Spinal cord (tissue), 10 donors: ENCODE measurements at places on chromosomes 11 and 22. TPM values are rescaled to one million over a fixed set of nuclear protein-coding genes. Genes with fewer than 3 reads are reported as not detected.

- no peak for DNase-seq
Measured at GRCh38 chr22:42145175-42145574, 14.6 kb upstream of the CYP2D6 start.

GRCh38 chr11:61556621-61557020 is 24.3 kb downstream of the SYT7 start:
- no peak for DNase-seq

- peak; percentile 30 for DNase-seq
Measured at GRCh38 chr11:59195586-59195985, 17.1 kb downstream of the MPEG1 start.

GRCh38 chr22:26783885-26784284 is 126.5 kb downstream of the MIAT start:
- no peak for DNase-seq

DNA sequence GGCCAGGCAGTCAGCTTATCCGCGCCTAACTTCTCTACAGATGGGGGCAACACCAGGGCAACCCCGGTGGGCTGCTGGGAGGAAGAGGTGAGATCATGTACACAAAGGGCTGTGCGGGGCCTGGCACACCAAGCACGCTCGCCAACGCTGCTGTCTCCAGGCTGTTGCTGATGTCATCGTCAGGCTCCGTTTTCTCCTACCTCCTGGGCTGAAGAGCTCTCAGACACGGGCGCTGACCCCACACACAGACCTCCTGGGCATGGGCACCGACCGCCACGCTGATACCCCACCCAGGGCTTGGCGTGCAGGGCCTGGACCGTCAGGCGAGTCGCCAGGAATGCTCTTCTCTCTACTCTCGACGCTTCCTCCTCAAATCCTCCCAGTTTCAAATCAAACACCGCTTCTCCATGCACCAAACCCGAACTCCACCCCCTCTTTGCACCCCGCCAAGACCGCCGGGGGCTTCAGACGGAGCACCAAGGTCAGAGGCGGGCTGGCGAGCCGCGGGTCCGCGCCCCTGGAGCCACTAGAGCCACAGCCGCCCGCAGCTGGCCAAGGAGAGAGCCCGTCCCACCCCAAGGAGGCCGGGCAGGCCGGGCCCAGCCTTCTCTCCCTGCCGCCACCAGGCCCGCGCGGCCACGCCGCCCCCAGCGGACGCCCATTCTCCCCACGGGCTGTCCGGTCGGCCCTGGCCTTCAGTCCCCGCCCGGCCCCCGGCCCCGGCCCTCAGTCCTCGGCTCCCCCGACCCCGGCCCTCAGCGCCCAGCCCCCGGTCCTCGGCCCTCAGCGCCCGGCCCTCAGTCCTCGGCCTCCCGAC is 772 bp downstream of the SBF1 start:
- DNase-seq, result no peak

DNA sequence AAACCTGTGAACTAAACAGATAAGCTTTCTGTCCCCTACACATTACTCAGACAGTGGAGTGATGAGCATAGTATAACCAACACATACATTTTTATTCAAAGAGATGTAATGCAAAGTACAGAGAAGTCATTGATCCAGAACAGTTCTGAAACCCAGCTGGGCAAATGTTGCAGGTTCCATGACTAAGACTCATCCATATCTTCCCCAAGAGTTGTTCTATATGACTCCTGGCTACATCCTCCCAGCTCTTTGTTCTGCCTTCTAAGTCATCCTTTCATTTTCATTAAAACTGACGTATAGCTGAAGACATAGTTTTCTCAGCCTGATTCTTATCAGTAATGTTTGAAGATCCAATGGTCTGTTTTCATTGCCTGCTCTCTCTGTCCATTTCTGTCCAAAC is 47.3 kb downstream of the PLAAT5 start:
- DNase-seq, result no peak

- no peak for DNase-seq
Measured at GRCh38 chr11:121761186-121761585, 308.4 kb upstream of the SORL1-AS1 start.

DNA sequence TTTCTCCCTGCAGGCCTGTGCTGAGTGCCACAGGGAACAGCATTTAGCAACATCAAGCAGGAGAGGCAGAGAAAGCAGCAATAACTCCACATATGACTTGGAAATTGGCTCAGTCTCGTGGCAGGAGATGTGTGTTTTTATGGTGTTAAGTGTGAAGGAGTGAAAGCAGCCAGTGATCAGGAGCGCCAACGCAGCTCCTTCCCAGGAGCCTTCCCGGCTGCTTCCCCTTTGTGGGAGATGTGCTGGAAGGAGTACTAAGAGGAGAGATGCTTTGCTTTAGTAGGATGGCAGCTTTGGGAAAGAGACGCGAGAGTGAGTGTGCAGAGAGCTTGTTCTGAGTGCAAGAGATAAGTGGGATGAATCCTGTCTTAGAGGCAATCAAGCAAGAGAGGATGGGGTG is 54.7 kb upstream of the KIRREL3 start:
- DNase-seq, result peak; percentile 44

DNA sequence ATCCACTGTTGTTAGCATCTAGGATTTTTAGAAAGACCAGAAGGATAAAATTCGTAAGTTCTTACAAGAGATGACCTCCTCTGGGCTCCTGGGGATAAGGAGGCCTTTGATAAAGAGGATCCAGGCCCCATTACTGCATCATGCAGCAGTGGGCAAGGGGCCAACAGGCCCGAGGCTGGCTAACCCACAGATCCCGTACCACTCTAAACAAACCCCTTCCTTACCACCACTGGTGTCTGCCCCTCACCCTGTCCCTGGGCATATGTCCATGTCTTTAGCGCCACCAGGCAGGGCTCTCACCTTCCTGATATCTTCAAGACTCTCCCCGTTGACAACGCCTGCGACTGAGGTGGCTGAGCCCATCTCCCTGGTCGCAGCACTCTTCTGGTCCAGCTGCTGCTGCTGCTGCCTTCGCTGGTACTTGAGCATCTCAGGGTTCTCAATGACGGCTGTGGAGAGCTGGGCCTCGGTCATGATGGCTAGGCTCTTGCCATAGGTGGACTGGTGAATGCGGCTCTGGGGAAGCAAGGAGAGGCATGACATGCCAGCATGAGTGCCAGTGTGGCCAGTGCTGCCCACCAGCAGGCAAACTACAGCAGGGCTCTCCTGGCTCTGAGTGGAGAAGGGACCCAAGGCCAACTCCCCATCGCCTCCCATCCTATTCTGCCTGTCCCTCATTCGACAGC is 46.2 kb downstream of the HIRA start:
- no peak for DNase-seq

DNA sequence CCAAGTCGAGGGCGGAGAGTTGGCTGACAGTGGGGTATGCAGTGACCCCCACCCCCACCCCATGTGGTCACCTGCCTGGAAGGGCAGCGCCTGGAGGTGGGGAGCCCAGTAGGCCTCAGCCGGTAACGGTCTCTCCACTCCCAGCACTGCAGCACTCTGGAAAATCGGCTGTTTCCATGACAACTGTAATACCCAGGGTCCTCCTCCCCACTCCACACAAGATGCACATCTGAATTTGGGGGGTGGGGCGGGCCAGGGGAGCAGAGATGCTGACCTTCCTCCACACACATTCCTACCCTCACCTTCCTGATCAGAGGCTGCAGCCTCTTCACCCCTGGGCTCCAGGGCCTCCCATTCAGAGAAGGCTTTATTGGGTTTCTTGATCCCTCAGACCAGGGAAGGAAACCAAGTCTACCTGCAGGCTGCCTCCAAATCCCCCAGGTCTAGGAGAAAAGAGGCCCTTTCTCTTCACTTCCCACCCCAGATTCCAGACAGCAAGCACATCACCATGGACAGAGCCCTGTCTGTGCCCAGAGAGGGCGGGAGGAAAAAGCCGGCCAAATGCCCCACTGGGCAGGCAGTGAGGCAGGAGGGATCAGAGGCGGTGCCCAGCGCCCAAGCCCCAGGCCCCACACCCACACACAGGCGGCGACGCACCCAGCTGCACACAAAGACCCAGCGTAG is 46.5 kb downstream of the SLC22A12 start:
- peak; percentile 90 for DNase-seq

DNA sequence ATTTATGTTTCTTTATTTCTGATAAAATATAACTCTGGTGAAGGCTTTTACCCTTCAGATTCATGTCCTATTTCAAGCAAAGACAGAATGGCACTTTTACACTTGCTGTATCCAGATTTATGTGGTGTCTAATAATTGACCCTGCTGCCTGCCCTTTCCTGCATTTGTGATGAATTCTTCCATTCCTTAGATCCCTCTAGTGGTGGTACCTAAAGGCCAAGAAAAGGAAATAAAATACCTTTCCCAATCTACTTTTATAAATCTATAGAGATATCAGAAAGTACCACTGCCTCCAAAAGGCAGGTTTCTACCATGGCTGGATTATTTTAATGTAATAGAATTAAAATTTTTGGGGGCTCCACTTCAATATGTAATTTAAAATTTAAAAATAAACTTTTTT is 34.2 kb downstream of the CCDC81 start:
- DNase-seq, result no peak

DNA sequence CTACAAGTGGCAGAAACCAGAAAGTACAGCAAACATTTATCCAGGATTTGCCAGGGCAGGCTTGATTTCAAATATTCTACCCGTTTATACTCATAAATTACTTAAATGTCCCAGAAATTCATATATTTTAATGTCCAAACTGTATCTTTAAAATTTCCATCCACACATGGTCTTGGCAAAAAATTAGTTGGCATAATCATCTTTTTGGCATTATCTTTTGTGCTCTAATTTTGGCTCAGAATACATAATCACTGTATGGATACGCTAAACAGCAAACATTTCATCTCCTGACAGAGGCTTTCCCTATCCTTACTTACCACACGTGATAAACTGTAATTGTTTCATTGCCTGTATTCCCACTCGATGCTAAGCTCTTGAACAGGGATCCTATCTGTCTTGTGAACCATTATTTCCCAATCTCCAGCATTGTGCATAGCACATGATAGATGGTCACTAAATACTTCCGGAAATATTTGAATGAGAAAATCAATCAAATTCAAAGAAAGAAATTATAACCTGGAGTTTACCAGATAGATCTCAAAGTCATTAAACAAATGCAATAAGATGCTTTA is 64.2 kb downstream of the CADM1 start:
- no peak for DNase-seq

DNA sequence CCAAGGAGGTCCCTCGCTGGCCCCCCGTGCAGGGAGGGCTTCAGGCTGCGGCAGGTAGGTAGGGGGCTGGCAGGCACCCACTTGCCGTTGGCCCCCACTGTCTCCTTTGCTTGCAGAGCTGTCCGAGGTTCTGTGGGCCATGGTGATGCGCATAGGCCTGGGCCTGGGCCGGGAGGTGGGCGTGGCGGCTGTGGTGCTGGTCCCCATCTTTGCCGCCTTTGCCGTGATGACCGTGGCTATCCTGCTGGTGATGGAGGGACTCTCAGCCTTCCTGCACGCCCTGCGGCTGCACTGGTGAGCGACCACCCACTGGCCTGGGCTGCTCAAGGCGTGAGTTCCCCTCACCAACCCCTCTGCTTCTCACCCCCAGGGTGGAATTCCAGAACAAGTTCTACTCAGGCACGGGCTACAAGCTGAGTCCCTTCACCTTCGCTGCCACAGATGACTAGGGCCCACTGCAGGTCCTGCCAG is 11.6 kb downstream of the TCIRG1 start:
- no peak for DNase-seq

DNA sequence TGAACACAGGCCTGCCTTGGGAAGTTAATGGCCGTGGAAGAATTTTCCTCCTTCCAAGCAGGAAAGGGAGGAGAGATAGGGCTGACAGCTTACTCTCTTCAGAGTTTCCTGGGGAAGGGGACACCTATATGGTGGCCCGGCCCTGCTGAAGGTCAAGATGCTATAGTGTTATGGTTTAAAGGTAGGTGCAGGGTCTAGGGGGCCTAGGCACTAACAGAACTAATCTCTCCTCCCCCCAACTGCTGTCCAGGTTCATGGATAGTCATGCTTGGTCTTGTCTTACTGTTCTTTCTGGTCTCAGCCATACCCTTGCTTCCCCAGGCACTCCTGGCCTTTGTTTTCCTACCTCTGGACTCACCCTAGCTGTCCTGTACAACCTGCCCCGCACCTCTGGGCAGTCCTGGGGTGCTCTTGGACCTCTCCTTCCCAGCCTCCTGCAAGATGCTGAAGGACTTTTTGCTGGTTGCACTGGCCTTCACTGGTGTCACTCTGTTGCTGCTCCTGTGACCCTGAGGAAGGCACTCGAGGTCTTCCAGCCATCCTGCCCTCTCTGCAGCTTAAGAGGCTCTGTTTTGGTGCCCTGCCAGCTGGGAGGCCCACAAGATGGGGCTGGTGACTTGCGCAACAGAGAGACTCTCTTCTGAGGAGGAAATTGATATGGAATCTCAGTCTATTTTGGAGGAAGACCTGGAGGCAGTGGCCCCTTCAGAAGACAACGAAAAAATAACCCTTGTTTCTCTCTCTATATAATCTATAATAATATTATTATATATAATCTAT is 17.9 kb downstream of the SEC14L3 start:
- no peak for DNase-seq

DNA sequence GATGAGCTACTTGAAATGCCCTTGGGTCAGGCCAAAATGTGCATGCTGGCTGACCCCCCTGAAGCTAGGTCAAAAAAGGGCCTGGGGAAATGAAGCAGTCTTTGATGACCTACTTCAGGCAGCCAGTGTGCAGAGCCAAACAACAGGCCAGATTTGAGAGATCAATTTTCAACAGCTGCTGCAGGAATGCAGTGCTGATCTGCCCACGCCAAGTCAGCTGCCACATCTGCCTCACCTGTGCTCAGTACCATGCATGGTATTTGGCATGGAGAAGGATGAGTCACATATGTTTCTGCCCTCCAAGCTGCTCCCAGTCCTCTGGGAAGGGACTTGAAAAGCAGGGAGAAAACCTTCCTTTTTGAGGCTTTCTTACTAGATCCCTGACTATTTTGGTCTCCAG is 35.8 kb downstream of the MTNR1B start:
- DNase-seq, result no peak

The MMP1 gene
- total RNA-seq, result 0.06 TPM

The BAIAP2L2 gene
- 0.88 TPM for total RNA-seq

The CNGA4 gene
- 0.39 TPM for total RNA-seq

The RASGRP2 gene
- total RNA-seq, result 23.7 TPM
